ENCODE measurements at places on chromosomes 7 and 10.

GRCh38 chr7:135690566-135690965 lies 28.3 kb downstream of the STMP1 start:
- no peak for DNase-seq

- no peak for DNase-seq
Observed at GRCh38 chr10:26746061-26746460, 48.6 kb downstream of the PDSS1 start.

- no peak for DNase-seq
Observed at GRCh38 chr10:21519941-21520436, 5.5 kb downstream of the SKIDA1 start.

DNA sequence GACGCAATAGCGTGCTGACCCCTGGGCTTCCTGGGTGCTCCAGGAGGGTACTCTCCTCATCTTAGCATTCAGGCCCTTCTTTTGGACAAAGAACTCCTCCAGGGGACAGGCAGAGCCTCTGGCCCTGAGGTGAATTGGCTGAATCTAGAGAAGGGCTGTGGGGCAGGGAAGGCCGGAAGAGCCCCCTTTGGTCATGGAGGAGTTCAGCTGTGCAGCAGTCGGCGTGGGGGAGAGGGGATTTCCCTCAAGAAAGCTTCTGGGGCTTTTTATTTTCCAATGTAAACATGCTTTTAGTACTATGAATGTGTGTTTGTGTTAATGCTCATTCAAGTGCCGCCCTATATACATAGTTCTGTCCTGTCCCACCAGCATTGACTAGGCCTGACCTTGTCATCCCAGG lies 38.8 kb downstream of the FIGNL1 start:
- no peak for DNase-seq

DNA sequence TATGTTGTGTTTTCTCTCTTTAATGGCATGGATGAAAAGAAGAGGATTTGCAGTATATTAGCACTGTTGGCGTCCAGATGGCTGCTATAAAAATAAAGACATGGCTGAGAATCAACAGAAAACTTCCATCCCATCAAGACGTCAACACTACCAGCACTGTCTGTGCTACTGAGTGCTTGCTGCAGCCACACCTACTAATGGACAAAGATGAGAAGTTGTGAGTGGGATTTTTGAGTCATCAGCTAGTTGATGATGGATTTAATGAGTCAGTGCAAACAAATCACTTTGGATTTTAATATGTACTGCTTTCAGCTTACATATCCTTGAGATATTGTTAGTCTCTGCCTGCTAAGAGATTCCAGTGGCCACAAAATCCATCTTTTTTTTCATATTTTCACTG lies 631.0 kb upstream of the ANKRD30A start:
- DNase-seq = no peak

- DNase-seq = no peak
Observed at GRCh38 chr10:6912929-6913328, 332.9 kb upstream of the PRKCQ start.

GRCh38 chr10:130027716-130028464 lies 63.8 kb upstream of the EBF3 start:
- DNase-seq = no peak

- DNase-seq = no peak
Observed at GRCh38 chr10:7428673-7429350, 18.0 kb upstream of the SFMBT2 start.

- DNase-seq = no peak
Observed at GRCh38 chr7:25167262-25167843, 42.3 kb upstream of the CYCS start.

- no peak for DNase-seq
Observed at GRCh38 chr7:141410353-141411000, 140.7 kb upstream of the AGK start.

DNA sequence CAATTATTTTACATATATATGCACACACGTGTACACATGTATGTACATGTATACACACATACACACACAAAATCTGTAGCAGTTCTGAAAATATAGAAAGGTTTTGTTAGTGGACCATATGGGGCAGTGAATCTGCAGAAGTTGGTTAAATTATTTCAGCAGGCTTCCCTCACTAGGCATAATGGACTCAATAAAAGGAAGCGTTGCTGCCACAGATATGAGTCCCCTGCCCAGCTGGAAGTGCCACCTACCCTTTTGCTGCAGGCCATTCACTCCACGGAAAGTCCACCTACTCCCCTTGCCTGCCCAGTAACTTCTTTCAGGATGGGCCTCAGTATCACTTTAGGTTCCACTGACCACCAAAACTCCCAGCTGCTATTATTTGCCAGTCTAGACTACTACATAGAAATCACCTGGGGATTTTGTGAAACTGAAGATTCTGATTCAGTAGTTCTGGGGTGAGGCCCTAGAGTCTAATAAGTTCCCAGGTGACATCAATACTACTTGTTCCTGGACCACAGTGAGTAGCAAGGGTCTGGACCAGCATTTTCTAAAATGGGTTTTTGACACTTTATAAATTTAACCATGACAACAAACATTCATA lies 29.3 kb upstream of the CROT start:
- DNase-seq = no peak

DNA sequence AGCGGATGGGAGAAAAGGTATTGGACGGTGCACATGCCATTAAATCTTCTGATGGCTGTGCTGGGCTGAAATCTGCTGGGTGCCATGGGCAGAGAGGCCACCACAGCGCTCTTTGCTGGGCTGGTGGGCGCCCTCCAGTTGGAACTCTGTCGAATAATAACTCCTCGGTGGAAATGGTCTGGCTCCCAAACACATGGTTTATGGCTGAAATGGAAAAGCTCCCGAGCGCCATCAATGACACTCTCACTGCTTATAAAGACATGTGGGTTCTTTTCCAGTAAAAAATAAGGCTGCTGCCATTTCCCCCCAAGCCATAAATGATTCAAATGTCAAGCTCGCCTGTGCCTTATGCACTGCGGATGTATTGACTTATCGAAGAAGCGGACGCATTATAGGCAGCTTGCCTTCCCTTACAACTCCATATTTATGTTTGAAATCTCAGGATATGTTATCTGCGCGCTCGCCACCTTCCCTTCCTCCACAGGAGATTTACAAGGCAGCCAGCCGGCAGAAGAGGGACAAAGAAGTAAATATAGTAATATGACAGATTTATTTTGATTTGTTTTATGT lies 239.0 kb upstream of the MKI67 start:
- no peak for DNase-seq

DNA sequence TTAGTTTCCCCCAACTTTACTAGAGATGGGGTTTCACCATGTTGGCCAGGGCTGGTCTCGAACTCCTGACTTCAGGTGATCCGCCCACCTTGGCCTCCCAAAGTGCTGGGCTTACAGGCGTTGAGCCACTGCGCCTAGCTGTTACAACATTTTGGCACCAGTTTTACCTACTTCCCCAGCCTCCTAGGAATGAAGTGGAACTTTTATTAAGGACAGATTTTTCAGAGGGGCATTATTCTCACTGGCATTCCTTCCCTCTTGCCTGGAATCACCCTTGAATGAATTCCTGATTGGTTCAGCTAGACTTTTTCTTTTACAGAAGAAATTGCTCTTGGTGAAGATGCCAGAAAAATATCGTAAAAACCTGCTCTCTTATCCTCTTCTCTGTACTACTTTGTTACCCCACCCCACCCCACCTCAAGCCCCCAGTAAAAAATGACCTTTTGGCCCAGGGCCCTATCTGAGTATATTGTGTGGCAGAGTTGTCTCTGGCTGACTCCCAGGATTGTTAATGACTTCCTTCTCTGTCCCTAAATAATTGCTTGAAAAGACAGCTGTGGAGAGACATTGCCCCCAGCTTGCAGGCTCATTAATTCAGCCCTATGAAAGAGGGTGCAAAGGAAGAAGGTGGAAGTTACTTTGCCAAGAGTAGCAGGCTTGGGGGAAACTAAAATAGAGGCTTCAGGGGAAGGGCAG lies 189.6 kb downstream of the AUTS2 start:
- DNase-seq = no peak

GRCh38 chr10:87927091-87927490 lies 63.7 kb downstream of the PTEN start:
- no peak for DNase-seq

GRCh38 chr7:6650086-6650485 lies 13.0 kb downstream of the ZNF316 start:
- DNase-seq = no peak

- DNase-seq = no peak
Observed at GRCh38 chr7:116164552-116165306, 45.6 kb upstream of the TES start.

DNA sequence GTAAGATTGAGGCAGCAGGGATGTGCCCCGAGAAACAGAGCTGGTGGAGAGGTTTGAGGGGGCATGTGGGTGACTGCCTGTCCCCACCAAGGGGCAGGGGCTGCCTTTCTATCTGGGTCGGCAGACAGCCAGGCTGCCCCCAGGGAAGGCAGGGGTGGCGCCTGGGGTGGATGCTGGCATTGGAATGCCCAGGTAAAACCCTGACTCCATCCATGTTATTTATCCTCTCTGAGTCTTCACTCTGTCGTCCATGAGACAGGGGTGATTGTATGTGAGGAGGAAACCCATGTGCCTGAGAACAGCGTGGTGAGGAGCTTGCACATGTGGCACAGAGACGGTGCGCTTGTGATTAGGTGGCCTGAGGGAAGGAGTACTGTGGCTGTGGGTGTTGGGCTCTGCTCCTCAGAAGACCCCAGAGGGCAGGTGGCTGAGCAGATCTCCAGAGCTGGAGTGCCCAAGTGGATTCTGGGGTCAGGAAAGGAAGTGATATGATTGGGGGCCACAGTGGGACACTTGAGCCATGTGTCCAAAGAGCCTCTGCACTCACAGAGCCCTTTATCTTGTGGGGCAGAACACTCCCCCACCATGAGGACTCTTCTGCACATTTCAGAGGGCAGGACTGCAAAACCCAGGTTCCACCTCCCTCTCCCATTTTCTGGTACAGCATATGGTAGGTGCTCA lies 100.4 kb upstream of the RET start:
- DNase-seq = no peak

DNA sequence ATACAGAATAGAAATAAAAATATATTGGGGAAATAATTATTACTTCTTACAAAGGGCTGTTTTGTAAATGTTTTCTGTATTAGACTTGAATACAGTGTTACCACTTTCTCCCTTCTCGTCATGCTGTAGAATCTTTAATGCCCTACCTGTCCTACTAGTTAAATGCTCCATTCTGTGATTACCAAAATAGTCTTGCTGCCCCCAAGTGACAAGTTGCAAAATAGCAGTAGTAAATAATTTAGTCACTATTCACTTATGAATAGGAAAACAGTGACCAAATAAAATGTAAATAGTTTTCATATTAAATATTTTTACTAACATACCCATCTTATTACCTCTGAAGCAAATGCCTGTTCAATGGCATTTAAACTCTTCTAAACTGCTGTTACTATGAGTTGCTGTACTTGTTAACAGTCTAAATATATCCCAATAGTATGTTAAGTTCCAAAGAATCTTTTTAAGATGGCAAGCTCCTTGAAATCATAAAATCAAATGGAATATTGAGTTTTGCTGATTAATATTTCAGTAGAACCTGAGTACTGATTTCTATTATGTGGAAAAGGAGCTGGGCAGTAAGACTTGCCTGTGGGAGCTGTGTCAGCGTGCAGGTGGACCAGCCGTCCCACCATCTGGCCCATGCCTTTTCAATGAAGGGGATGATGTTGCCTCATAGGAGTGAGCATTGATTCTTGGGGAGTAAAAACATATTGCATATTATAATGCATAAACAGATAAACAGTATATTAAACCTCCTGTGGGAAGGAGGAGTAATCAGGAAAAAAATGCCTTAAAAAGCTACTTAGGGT lies 18.1 kb upstream of the OIT3 start:
- no peak for DNase-seq

DNA sequence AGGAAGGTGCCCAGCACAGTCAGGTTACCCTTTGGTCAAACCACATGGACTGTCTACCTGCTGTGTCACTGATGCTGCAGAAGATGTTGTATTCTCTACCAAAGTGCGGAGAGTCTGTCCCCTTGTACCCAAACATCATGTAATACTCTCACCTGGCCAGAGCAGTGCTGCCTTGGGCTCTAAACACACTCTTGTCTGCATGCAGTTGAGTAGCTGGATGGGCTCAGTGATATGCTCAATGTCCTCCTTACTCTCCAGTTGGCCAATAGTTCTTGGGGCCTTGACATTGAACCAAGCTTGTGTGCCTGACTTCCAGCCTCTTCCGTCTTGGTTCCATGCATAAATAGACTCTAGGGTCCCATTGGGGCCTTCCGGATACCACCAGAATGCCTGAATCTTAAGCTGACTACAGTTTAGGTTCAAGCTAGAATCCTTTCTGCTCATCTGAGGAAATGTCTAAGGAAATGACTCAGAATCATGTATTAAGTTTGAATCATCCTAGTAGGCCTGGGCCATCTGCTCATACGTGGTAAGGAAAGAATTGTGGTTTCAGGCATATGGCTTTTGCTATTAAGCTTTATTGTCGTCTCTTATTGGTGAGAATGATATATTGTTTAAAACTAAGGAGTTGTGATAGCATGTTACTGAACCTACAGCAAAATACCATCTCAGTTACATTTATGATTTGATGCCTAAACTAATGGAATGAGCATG lies 118.0 kb downstream of the OTUD1 start:
- DNase-seq = no peak
